Stimulated activated CD8-positive, alpha-beta memory T cell treated with anti-CD3 and anti-CD28 coated beads, Interleukin-15, amount 100 ng/mL, for 4 hours (primary cell): ENCODE measurements at places on chromosomes 7 and 10.

GRCh38 chr7:23689165-23689564 lies 9.2 kb downstream of the FAM221A start:
- DNase-seq, result no peak

DNA sequence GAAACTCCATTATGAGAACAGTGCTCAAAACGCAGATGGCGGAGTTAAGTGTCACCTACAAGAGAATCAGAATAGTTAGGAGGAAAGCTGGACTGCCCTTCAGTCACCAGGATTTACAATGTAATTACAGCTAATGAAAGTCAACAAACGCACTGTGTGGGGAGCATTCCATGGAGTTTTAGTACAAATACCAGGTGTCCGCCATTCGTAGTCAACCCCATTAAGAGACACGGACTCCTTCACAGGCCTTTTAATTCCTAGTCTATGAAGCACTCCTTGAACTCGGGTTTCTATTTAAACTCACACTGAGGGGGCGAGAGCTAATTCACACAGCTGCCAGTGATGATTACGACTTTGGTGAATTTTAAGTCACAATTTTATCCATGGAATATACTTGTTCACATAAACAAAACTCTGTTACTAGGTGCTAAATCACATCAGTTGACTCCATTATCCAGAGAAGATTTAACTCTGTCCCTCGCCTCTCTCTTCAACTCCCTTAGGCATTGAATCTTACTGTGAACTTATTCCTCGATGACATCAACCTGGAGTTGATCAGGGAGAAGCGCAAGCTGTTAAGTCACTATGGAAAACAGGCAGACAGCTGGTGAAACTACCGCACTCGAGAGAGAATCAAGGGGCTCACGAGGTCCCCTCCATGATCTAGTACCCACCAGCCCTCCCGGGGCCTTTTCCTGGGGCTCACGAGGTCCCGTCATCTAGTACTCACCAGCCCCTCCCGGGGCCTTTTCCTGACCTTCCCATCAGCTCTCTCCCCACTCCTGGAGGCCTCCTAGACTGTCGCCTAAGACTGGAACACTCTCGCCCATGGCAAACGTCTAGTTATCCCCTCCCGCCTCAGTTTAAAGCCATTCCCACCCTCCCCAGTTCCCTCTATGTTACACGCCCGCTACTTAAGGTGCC lies 1.5 kb downstream of the ZFAND2A start:
- DNase-seq, result no peak

GRCh38 chr7:141103847-141104429 lies 30.1 kb downstream of the TMEM178B start:
- no peak for DNase-seq

DNA sequence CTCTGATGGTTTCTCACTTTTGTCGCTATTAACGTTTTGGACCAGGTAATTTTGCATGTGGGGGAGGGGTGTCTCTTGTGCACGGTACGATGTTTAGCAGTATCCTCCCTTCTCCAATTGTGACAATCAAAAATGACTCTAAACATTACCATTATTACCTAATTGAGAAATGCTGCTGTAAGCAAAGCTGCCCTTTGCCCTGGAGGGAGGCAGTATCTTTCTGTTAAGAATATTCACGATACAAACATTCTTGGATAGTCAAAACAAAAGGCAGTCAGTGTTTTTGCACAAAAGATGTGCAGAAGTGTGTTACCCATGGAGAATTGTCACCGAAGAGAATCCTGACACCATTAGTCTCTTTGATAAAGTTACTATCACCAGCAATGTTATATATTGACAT lies 9.6 kb downstream of the MALSU1 start:
- no peak for DNase-seq

DNA sequence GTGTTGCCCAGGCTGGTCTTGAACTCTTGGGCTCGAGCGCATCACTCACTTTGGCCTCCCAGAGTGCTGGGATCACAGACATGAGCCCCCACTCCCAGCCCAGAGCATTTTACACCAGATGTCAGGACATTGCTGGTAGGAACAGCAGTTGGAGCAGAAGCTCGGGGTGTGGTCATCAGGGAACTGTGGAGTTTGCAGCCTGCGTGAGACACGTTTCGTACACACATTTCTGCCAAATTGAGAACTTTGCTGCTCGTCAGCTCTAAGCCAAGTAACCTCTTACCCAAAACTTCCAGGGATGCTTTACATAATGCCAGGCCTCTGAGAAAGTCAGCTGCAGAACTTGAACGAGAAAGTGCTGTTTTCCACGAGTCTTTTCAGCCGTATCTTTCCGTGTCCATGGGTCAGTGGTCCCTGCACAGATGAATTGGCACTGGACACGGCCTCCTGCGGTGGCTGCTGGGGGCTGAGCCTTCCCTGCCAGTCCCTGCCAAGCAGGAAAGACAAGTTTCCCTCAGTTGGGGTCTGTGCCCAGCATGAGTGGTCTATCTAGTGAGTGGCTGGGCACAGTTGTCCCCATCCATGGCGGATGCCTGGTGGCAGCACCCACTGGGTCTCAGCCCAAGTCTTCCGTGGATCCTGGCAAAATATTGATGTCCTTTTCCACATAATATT lies 54.4 kb downstream of the DNAJB6 start:
- no peak for DNase-seq

GRCh38 chr10:76969366-76969948 lies 668.2 kb downstream of the KCNMA1 start:
- no peak for DNase-seq

- DNase-seq, result no peak
These were observed 36.7 kb upstream of the ABLIM1 start for GRCh38 chr10:114694752-114695151.

GRCh38 chr7:121433775-121434174 lies 37.7 kb upstream of the FAM3C start:
- DNase-seq, result no peak

DNA sequence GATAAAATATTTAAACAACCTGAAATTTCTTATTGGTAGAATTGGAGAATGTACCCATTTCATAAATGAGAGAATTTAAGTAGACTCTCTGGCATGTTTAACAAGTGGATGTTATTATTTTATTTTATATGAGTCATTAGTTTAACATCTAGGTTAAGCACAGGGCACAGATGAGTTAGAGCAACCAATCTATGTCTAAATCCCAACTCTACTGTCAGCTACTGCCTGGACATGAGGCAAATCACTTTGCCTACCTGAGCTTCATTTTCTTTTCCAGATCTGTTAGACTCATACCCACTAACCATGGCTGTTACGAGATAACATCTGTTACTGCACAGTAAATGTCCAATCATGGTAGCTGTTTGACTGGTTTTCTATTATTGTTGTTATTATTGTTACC lies 251.1 kb downstream of the INHBA start:
- DNase-seq, result no peak

GRCh38 chr10:127813290-127813689 lies 76.3 kb downstream of the FOXI2 start:
- DNase-seq, result no peak

- DNase-seq, result no peak
These were observed 99.1 kb downstream of the PLCE1 start for GRCh38 chr10:94092848-94093247.

GRCh38 chr10:104274762-104275721 lies 6.1 kb downstream of the GSTO2 start:
- DNase-seq, result no peak

- no peak for DNase-seq
These were observed 55.2 kb upstream of the PDGFA start for GRCh38 chr7:574661-575395.

GRCh38 chr10:102429468-102429867 lies 2.9 kb downstream of the CUEDC2 start:
- DNase-seq, result no peak

- DNase-seq, result no peak
These were observed 45.7 kb downstream of the LYZL2 start for GRCh38 chr10:30583778-30584415.

DNA sequence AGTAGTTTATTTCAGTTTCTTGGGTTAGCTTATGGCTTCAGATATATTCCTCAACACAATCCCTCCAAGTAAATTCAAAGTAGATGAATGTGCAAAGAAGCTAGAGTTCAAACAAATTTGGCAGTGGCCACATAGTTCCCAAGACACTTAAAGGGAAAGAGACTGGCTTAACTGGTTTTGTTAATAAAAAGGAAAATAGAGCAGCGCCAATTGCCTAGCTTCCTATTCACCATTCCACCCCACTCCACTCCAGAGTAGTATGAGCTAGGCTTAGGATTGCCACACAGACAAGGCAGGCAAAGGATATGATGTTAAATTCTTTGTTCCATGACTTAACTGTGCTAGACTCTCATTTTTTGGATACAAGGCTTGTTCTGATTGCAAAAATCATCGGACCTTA lies 2.0 kb downstream of the XRCC2 start:
- DNase-seq, result no peak

- no peak for DNase-seq
These were observed 79.9 kb downstream of the GPR26 start for GRCh38 chr10:123746061-123746460.

GRCh38 chr7:105346593-105347322 lies 42.0 kb downstream of the SRPK2 start:
- DNase-seq, result no peak

GRCh38 chr10:98878418-98878817 lies 357.2 kb downstream of the HPSE2 start:
- no peak for DNase-seq

- DNase-seq, result no peak
These were observed 41.9 kb downstream of the IQUB start for GRCh38 chr7:123492485-123492884.

DNA sequence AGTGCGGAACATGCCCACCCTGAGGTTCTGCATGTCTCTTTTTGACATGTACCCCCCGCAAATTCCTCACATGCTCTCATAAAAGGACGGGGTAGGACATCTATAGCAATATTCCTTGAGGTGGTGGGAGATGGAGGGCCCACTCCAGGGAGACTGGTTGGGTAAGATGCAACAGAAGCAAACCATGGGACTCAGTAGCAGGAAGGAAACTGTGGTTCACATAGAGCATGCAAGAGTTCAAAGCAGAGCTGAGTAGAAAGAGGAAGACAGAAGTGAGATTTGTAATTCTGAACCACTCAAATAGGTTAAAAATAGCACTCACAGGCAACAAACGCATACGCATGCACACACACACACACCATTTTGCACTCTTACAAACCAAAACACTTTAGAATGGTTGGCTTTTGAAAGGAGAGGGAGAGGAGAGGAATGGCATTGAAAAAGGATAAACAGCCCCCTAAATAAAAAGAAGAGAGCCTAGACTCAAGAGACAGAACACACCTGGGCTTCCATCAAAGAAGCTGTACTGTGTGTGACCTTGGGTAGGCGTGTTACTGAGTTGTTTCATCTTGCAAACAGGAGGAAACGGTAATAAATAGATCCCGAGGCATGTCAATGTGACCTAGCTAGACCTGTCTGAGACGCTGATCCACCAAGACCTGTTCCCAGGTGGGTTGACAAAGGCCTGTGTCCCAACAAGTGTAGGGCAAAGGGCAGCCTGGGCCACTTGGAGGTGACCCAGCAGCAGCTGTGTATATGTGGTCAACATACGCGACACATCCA lies 77.6 kb upstream of the LRRC4 start:
- DNase-seq, result no peak

DNA sequence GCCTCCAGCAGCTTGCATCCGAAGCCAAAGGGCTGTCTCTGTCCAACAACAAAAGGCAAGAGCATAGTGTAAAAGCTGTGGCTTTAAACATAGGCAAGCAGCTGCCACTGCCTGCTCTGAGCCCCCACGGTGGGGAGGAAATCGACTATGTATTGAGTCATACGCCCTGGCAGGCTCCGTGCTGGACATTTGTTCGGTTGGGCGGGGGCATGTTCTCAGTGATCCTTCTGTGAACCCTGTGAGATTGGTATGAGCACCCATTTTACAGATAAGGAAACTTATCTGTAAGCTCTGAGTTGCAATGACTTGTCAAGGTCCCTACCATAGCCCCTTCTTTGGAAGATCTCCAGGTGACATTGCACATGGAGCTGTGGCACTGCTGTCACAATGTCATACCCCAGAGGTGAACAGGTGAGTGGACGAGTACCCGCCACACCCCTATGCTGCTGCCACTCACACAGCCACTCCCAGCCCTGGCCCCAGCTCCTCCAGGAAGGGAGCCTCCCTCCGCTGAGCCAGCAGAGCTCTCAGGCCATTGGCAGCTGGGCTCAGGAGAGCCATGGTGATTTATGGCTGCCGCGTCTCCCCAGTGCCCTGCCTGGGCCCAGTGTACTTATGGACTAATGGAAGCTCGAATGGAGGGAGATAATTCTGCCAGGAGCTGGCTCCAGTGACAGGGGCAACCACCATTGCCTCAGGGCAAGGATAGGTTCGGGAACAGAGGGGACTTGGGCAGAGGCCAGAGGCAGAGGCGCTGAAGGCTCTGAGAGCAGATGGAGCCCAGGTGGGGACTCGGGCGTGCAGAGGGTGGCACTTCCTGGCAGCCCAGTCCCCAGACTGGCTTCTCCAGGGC lies 43.7 kb downstream of the UNC5B start:
- no peak for DNase-seq

DNA sequence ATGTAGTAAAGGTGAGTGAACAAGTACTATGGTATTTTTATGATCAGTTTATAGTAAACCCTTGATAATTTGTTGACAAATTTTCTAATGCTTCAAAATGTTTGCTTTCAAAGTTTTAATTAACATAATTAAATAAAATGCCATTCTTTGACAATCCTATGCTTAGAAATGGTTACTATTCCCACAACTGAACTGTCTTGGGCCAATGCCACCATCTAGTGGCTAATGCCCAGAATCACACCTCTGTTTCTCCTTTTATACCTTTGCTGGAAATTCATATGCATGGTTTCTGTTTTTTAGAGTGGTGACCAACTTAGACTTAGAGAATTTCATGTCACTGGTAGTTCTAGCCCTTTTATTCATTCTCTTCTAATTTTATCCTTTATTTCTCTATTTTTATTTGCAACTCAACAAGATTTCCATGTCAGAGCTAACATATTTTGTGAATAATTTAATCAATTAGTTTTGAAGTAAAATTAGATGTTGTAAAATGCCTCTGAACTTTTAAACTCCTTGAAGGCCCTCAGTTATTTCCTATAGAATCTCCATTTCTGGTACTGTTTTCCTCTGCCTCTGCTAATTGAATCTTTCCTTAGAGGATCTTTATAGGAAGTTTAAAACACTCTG lies 31.1 kb downstream of the PCGF5 start:
- DNase-seq, result peak; percentile 1

DNA sequence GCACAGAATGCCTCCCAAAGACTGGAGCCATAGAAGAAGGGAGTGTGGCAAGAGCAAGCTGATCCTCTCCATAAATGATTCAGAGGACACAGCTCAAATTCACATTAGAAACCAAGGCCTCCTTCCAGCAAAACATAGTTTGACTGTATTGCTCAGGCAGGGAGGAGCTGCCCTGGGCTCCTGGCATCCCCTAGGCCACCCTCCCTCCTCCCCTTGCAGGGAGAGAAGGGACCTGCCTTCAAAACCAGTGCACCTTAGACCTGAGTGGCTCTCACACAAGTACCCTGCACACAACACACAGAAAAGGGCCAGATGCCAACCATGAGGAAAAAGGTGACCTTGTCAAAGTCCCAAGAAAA lies 64.7 kb downstream of the CREB3L2 start:
- DNase-seq, result no peak

DNA sequence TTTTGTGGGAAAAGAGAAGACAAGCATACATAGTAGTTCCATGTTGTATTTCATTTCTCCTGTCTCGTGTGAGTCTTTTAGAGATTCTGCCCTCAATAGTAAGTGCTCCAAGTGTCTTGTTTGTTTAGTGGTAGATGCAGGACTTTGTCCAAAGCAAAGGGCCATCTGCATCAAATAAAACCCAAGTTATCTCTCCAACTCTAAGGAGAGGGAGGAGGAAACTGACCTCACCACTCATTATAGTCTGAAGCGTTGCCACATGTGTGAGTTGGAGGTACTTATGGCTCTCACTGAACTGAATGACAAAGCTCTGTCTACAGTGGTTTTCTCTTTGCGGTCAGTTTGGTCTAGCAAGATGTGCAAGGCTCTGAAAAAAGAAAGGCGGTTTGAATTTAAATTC lies 272.6 kb downstream of the DOCK4 start:
- DNase-seq, result no peak

GRCh38 chr10:6918305-6918704 lies 338.2 kb upstream of the PRKCQ start:
- DNase-seq, result peak; percentile 36
